CD14-positive monocyte (primary cell): ENCODE measurements at places on chromosomes 12 and 14. TPM values are rescaled to one million over a fixed set of nuclear protein-coding genes. Genes with fewer than 3 reads are reported as not detected.
A peak's percentile ranks its signal among the peaks of the same experiment; 100 is the strongest.

Gene BRI3BP
- polyA plus RNA-seq: 2.6 and 4.4 TPM in 2 replicates

Gene ADSS1
- polyA plus RNA-seq: 0.61 TPM

Gene BCL2L2
- polyA plus RNA-seq: 0.90 TPM

Gene SMIM41
- polyA plus RNA-seq: not detected

Gene DBX2
- polyA plus RNA-seq: not detected

- H3K4me1 ChIP-seq: peaks cover 29% of the 10 kb centered on the region
- no peaks in the 10 kb centered on the region for H3K27me3 ChIP-seq
- peak; percentile 29 for DNase-seq
- peak overlapping the region; percentile 83 for H3K4me3 ChIP-seq
- H3K27ac ChIP-seq: peak overlapping the region; percentile 86
Measured at GRCh38 chr12:56151672-56152131, 685 bp upstream of the MYL6B start.

DNA sequence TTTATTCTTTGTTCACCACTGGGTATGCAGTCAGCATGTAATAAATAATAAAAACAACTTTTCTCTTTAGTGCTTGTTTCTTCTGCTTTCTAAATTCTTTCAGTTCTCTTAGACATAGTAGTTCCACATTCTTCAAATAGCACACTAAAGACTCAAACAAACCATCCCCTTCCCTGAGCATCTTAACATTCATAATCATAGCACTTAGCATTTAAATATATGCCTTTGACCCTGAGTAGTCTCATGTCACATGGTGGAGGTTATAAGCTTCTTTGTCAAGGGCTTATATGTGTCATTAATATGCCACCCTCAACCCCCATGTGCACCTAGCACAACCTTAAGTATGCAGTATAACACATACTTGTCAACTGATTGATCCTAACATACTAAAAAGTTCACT, 212.7 kb downstream of the PHLDA1 start:
- no peaks in the 10 kb centered on the region for H3K4me1 ChIP-seq
- no peaks in the 10 kb centered on the region for H3K36me3 ChIP-seq
- no peaks in the 10 kb centered on the region for H3K27me3 ChIP-seq
- H3K27ac ChIP-seq: no peak overlapping the region
- no peak overlapping the region for H3K4me3 ChIP-seq

DNA sequence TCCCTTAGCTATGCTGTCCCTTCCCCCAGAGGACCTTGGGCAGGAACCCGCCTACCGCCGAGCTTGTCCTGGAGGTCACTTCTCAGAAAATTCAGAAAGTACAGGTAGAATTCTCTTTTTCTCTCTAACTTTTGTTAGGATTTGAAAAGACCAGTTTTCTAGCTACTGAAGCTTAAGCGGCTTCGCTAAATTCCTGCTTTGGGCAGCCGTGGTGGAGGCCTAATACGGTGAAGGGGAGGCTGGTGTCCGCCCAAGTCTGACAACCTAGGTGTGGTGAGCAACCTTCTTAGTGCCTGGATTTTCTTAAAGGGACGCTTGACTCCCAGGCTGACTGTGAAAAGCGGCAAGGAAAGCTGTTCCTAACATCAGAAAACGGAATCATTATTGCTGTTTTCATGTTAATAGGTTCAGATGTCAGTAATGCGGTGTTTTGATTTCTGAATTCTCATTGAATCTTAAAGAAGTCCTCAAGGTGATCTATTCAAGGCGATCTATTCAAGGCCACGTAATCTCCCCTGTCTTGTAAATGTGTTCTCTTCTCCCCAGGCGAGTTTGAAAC, 835 bp downstream of the FGD4 start:
- no peak overlapping the region for H3K27ac ChIP-seq
- DNase-seq: no peak
- peaks cover 63% of the 10 kb centered on the region for H3K4me1 ChIP-seq
- peaks cover 24% of the 10 kb centered on the region for H3K27me3 ChIP-seq
- H3K36me3 ChIP-seq: no peaks in the 10 kb centered on the region

GRCh38 chr12:89890161-89890560, 181.5 kb upstream of the ATP2B1 start:
- H3K27ac ChIP-seq: no peak overlapping the region
- DNase-seq: no peak
- H3K36me3 ChIP-seq: no peaks in the 10 kb centered on the region
- no peak overlapping the region for H3K4me3 ChIP-seq
